ENCODE measurements at places on chromosomes 11 and 22.
A peak's percentile ranks its signal among the peaks of the same experiment; 100 is the strongest.

GRCh38 chr22:37607935-37608476, 628 bp upstream of the GGA1 start:
- DNase-seq = no peak

GRCh38 chr11:118304568-118305248, at the start of gene CD3E:
CD3E (plus strand) TSS chr11:118304730; CDS start chr11:118304953, 223 bp downstream.
- peak; percentile 56 for DNase-seq

DNA sequence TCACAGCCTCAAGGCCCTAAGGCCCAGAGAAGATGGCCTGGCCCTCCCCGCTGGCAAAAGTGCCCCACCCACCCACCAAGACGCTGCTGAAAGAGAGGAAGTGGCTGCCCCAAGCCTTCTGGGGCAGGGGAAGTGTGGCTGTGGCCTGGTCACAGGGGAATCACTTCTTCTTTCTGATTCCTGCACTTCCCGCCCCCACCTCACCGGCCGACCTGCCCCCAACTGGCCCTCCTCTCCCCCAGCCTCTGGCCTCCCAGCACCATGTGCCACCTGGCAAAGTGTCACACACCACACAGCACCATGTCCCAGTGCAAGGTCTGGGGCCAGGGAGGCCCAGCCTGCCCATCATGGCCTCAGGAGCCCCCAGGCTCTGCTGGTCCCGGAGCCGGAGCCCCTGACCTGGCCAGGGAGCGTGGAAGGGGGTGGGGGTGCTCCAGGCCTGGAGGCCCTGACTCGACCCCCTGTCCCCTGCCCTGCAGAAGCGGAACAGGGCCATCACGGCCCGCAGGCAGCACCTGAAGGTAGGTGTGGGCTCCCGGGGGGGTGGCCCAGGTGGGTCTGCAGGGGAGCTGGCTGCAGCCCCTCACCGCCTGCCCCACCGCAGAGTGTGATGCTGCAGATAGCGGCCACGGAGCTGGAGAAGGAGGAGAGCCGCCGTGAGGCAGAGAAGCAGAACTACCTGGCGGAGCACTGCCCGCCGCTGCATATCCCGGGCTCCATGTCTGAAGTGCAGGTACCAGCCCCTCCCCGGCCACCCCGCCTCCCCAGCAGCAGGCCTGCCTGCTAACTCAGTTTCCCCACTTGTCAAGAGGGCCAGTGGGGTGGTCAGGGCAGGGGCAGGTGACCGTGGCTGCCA, 1.4 kb downstream of the TNNI2 start:
- no peak for DNase-seq

DNA sequence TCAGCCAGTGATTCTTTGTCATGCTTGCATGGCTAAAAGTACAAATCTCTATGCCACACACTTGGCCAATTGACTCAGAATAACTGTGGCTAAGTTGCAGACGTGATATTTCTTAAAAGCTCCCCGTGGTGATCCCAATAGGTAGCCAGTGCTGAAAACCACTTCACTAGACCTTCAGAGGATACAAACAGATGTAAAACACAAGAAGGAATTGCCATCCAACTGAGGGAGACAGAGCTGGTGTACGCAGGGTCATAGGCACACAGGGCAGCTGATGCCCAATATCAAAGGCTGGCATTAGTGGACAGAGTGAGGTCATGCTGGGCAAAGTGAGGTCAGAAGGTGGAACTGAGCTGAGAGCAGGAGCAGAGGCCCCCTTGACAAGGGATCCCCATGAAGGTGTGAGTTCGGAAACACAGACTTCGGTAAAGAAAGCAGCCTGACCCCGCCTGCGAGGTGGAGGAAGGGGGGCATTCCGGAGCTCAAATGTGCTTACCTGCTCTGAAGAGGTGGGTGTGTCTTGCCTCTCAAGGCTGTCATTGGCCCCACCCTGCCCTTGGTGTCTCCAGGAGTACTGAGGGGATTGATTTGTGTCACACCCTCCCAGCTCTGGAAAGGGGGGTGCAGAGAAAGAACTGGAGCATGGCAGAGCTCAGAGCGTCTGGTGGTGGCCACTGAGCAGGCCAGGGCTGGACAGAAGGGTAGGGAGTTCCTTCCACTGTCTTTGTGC, 344.9 kb upstream of the B3GAT1 start:
- no peak for DNase-seq

- DNase-seq = no peak
These were observed 33.6 kb downstream of the LRRC32 start for GRCh38 chr11:76636826-76637460.

DNA sequence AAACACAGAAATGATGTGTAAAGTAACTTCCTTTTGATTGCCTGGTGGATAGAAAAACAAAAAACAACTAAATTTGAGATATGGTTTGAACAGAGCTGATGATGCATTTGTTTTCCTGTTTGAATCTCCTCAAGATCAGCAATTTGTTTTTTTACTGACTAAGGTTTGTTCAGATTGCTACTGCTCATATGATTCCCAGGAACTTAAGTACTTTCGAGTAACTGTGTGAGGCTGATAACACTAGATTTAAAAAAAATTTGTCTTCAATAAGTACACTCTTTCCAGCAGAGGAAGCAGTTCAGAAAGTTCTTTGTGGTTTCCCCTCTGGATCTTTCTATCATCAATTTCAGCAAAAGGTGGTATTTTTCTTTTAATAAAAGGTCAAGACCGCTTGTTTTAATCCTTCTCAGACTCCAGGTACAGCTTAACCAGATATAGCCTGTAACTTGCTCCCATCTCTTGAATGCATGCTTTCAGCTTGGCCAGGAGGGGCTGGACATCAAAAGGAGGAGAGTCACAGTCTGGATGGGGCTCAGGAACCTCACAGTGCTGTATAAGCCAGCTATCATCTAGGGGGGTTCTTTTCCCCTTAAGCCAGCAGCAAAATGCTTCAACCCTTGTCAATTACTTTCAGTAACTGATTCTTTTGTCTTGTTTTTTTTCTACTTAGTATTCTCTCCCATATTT, 12.3 kb upstream of the MS4A6E start:
- DNase-seq = no peak

DNA sequence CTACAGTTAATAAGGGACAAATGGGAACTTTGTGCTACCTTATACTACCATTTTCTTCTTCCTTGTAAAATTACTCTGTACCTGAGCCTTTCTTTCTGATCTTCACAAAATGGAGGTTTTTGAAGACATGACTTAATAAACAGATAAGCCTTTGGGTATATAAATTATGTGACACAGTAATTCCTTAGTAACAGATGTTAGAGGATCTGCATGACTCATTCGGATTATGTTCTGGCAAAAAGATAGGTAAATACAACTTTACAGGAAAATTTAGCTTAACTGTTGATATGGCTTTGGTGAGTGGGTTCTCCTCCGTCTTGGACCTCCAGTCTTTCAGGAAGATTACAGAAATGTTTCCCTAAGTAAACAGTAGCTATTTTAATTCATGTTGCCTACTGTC, 61.8 kb downstream of the BID start:
- no peak for DNase-seq

DNA sequence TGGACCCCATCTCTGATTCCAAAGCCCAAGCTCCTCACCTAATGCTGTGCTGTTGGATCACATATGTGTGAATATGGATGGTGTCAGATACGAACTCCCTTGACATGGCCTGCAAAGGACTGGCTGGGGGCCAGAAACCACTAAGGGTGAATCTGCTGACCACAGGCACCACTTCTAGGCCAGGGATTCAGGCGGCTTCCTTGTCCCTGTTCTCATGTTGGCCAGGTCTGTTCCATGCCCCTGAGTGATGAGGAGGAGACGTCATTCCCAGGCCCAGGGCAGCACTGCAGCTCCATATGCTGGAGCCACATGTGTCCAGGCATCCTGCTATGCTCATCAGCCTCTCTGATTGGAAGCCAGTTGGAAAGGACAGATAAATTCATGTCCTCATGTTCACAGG, 130.0 kb upstream of the BDNF start:
- no peak for DNase-seq

DNA sequence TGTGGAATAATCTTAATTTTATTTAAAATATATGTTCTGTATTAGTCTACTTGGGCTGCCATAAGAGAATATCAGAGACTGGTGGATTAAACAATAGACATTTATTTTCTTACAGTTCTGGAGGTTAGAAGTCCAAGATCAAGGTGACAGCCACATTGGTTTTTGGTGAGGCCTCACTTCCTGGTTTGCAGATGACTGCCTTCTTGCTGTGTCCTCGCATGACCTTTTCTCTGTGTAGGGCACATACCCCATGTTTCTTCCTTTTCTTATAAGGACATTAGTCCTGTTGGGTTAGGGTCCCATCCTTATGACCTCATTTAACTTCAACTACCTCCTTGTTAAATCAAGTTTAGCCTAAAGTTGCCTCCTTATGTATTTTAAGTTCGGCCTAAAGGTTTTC, 202.7 kb upstream of the MPPED2 start:
- no peak for DNase-seq

DNA sequence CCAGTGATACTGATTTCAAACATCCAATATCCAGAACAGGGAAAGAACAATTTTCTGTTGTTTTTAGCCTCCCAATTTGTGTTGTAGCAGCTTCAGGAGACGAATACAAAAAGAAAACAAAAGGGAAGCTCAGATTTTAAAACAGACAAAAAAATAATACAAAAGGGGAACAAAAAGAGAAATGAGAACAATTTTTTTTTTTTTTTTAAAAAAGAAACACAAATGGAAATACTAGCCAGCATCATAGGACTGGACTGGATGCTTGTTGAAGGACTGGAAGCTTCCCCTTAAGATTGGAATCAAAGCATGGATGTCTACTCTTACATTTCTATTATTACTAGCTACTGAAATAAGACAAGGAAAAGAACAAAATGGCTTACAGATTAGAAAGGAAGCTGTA, 46.5 kb upstream of the SORL1 start:
- DNase-seq = no peak

- DNase-seq = no peak
These were observed 749 bp downstream of the VWA5A start for GRCh38 chr11:124115782-124116616.

- no peak for DNase-seq
These were observed 765 bp downstream of the ZFPL1 start for GRCh38 chr11:65084598-65085375.

- DNase-seq = no peak
These were observed 81.2 kb upstream of the PTH start for GRCh38 chr11:13576995-13577394.

DNA sequence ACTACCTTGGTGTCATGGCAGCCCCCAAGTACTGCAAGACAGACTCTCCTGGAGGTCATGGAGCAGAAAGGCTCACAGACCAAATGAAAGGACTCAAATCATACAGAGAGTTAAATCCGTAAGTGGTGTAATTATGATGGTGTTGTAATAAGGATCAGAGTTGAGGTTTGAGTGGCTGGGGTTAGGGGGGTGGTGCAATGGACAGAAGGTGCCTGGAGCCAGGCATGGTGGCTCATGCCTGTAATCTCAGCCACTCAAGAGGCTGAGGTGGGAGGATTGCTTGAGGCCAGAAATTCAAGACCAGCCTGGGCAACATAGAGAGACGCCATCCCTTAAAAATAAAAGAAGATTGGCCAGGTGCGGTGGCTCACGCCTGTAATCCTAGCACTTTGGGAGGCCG, 18.7 kb downstream of the ART5 start:
- no peak for DNase-seq

DNA sequence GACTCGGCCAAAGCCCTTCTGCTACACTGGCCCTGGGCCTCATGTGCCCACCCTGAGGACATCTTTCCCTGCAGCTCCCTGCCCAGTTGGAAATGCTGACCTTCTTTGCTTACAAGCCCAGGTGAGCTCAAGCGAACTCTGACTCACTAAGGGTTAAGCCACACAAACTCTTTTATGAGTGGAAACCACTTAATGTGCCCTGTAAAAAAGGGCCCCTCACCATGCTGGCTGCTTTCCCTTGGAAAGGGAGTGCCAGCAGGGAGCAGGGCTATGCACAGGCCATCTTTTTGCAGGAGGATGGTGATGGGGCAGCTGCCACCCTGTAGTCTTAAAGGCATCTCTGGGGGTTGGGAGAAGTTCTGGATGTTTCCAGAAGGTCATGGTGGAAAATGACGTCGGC, 18.7 kb downstream of the EHF start:
- no peak for DNase-seq

GRCh38 chr11:34972892-34973291, 56.5 kb downstream of the PDHX start:
- no peak for DNase-seq

DNA sequence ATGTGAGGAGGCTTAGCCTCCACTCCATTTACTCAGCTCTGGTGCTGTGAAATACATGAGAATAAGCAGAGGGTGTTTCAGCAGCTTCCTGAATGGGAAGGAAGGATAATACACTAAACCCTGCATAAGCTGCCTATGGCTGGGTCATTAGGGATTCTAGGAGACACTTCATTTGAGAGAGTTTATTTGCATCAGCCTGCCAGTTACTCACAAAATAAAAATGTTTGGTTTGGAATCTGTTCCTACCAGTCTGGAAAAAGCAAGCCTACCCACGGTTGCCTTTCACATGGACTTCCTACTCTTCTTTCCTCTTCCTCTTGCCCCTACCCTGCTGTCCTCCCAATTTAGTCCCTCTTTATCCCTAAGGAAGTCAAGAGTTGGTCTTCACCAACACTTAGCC, 20.5 kb downstream of the SLC1A2 start:
- no peak for DNase-seq

DNA sequence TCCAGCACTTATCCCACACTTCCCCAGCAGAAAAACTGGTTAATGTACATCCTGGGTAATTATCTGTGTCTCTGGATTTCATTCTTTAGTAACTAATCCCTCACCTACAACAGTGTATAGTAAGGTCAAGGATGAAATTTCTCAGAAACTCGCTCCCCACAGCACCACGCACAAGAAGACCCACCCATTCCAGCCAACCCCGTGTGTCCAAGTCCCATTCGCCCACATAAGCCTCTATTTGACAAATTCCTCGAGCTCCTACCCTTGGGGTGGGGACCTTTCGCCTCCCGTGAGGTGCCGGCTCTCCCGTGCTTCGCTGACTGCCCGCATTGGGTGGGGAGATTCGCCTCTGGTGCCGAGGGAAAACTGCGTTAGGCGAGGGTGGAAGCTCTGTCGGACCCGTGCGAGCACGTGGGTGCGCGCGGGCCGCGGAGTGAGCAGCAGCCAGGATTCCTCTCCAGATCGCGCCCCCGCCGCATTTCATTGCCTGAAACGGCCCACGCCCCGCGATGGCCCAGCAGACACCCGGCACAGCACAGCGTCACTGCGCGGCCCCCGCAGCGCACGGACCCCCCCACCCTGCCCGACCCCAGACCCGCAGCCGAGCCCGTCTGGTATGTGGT, 866 bp downstream of the EXPH5 start:
- DNase-seq = peak; percentile 55

GRCh38 chr11:103581760-103582159, 454.7 kb upstream of the DDI1 start:
- no peak for DNase-seq

DNA sequence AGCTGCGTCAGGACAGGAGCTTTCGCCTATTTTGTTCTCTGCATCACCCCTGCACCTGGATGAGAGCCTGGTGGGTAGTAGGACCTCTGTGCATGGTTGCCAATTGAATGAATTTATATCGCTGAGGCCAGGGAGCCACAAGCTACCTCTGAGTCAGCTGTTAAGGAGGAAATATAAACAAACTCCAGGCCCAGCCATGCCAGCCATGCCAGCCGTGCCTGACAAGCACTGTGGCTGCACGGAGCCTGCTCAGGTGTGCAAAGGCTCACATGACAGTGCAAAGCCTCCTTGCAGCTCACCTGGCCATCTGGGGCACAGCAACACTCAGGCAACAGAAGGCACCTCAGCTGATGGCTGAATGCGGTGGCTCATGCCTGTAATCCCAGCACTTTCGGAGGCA, 33.7 kb upstream of the LINC01488 start:
- DNase-seq = no peak

- no peak for DNase-seq
These were observed 6.5 kb upstream of the DDX6 start for GRCh38 chr11:118797510-118797909.

GRCh38 chr11:72228229-72228843, 3.8 kb downstream of the INPPL1 start:
- no peak for DNase-seq

- DNase-seq = no peak
These were observed 8.9 kb downstream of the SCGB1A1 start for GRCh38 chr11:62427630-62428233.
